ENCODE measurements at places on chromosomes 12 and 14.

DNA sequence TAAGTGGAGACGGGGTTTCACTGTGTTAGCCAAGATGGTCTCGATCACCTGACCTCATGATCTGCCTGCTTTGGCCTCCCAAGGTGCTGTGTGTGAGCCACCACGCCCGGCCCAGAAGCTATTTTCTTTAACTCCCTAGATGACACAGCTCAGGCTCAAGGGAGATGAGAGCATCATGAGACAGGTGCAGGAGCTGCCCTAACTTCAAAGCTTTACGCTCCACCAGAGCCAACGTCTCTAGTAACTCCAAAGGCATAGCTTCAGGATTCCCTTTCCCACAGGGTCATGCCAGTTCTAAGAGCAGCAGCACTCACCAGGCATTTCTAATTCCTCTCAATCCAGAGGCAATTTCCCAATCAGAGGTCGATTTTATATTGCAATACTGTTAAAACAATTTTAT is 21.0 kb downstream of the NDUFA12 start:
- DNase-seq, result no peak

GRCh38 chr12:56803750-56804149 is 40.6 kb downstream of the HSD17B6 start:
- DNase-seq, result no peak

DNA sequence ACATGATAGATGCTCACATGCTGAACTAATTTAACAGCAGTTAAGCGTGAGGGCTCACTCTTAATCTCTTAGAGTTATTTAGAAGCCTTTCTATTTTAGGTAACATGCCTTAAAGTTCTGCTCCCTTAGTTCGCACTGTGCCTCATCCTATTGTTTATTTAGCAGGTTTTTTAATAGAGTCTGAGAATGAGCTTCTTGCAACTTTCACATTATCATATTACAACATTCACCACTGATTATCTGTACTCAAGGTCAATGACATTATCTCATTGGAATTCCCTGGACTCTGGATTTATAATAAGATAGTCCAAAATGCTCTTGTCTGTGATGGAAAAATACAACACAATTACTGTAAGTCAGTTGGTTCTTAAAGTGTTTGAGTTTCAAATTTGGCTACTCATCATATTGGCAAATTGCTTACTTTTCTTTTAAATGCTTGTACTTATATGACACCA is 183.6 kb upstream of the SLC38A2 start:
- DNase-seq, result no peak

- no peak for DNase-seq
These were observed 530 bp downstream of the APAF1 start for GRCh38 chr12:98645572-98646067.

- no peak for DNase-seq
These were observed 36.8 kb downstream of the SPTSSA start for GRCh38 chr14:34425095-34425851.

GRCh38 chr14:99681101-99681831 is 2.8 kb upstream of the CYP46A1 start:
- DNase-seq, result no peak

- no peak for DNase-seq
These were observed 73.0 kb downstream of the RAD51B start for GRCh38 chr14:67892466-67893100.

Measured in activated gamma-delta T cell treated with Interleukin-2 at 50 U/mL for 16 hours (primary cell).